ENCODE measurements at places on chromosomes 2 and 18. TPM values are rescaled to one million over a fixed set of nuclear protein-coding genes. Genes with fewer than 3 reads are reported as not detected.

GRCh38 chr2:196990788-196991461, 64.4 kb upstream of the PGAP1 start:
- DNase-seq = no peak

GRCh38 chr2:200296118-200296517, 10.4 kb upstream of the SPATS2L start:
- DNase-seq = no peak

GRCh38 chr2:145220496-145220895, 700.6 kb upstream of the ZEB2 start:
- DNase-seq = no peak

DNA sequence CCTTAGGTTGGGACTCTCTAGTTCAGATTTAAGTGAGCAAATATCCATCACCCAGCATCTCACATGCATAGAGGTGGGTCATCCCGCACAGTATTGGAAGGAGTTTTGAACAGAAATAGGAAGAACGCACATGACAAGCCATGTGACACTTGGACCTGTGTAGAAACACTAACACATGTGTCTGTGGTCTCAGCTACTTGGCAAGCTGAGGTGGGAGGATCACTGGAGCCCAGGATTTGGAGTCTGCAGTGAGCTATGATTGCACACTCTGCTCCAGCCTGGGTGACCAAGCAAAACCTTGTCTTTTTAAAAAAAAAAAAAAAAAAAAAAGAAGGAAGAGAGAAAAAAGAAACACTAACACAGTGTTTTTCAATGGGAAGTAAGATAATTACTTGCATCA, 5.4 kb upstream of the MTCL1 start:
- DNase-seq = no peak

GRCh38 chr2:239721531-239721930, 303.6 kb downstream of the NDUFA10 start:
- DNase-seq = no peak

DNA sequence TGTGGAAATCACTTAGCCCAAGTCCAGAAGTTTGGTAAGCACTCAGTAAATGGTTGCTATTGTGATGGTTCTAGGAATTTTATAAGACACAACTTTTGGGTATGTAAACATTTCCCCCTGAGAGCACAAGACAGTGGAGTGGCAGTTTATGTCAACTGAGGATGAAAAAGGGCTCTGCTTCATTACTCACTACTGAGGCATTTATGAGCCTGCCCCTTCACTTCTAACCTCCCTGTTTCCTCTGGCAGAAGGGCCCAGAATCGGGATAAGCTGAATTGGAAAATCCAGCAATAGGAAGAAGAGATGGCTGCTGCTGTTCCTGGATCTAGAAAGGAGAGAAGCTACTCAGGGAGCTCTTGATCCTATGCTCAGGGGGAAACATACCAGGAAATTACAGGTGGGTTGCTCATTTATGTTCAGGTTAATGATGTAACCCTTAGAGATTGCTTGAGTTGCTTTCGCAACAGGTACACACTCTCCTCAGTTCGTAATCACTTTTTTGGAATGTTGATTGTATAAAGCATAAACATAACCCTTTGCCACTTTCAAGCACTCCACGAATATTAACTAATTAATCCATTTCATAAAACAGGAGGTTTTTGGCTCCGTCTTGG, 46.3 kb downstream of the ADCYAP1 start:
- DNase-seq = no peak

- DNase-seq = no peak
These were observed 118.3 kb upstream of the NDUFV2 start for GRCh38 chr18:8984131-8984721.

GRCh38 chr2:240568678-240569522, 616 bp downstream of the RNPEPL1 start:
- DNase-seq = peak; percentile 80

The RAD51AP2 gene
- 0.03 TPM for polyA plus RNA-seq

The TEKT4 gene
- not detected for polyA plus RNA-seq
